Keratinocyte (primary cell): ENCODE measurements at places on chromosomes 11 and 22.

GRCh38 chr11:117180020-117180419 lies 1.5 kb downstream of the SIDT2 start:
- DNase-seq, result no peak

DNA sequence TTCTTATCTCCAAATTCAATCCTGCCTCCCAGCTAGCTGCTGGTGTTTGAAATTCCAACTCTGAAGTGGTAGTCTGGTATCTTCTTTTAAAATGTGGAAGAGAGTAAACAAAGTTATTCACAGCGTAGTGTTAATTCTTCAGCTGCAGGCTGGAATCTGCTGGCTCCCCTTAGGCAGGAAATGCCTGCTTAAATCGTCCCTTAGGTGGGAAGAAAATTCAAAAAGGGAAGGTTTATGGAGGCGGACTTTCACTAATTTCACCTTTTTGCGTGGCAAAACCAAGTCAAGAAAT lies 439.0 kb upstream of the CCDC90B start:
- no peak for DNase-seq

- DNase-seq, result no peak
Measured at GRCh38 chr11:123135863-123136446, 59.1 kb downstream of the CLMP start.

DNA sequence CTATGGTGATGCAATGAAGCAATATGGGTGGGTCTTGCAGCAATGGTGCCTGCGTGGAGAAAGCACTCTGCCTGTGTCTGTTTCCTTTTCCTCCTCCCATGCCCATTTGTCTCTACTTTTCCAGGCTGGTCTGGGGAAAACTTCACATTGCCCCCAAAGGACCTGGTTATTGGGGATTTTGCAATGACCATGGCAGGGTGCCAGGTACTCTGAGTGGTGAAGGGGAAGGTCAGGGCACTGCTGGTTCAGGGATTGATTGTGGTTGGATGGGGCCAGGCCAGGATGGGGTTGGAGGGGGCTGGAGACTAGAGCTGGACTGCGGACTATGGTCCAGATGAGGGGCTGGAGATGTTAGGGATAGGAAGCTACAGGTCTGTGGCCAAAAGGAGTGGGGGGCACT lies 92.1 kb downstream of the INSC start:
- DNase-seq, result no peak

DNA sequence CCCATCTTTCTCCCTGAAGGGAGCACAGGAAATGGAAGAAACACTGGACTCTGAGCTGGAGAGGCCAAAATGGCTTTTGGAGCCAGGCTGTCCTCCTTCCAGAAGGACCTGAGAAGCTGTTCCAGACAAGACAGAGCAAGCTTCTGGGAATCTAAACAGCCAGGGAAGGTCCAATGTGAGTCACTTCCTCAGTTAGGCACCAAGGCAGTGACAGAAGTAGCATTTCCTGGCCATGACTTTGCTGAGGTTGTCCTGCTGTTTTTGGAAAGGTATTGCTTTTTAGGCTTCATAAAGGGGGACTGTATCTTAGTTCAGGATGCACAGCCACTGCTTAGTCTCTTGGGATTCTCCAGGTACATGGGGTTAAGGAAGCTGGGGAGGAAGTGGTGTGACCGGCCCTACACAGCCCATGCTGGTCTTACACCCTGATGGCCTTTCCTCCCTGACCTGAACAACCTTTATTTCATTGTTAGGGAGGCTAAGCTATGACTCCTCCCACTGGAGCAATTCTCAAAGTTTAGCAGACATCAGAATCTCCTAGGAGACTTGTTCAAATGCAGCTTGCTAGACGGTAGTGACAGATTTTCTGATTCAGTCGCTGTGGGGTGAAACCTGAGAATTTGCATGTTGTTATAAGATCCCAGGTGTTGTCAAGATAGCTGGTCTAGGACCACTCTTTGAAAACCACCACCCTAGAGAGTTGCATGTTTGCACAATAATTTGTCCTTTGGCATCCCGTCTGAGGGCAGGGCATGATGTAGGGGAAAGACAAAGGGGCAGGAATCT lies 6.8 kb upstream of the INSC start:
- no peak for DNase-seq

DNA sequence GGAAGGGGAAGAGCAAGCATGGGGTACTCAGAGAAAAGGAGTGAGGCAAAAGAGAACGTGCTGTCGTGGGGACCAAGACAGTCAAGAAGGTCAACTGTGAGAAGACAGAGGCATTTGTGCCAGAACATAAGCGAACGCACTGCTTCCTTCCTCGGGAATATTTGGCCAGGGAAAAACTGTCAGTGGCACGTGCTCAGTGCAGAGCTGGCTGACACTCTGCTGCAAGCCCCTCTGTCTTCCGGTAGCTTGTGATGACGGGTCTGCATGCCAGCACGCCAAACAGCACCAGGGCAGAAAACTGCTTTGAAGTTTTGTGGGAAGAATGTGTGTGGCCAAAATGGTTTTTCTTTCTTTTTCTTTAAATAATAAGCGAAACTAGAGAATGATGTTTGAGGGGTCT lies 60.6 kb downstream of the SMCO4 start:
- DNase-seq, result no peak

DNA sequence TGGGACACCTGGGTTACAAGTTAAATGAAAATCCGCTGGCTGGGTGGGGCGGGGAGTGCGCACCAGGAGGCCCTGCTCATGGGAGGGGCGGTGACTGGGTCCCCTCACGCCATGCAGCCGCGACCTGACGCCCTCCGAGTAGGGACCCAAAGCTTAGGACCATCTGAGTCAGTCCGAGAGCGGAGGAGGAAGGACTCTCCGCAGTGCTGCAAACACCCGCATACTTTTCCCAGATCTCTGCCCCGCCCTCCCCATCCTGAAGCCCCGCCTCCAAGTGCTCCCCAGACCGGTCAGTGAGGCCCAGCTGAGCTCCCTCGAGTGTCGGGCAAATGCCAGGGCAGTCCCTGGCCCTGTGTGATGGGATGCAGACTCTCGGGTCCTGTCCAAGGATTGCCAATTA lies 6.6 kb upstream of the FLI1 start:
- no peak for DNase-seq

DNA sequence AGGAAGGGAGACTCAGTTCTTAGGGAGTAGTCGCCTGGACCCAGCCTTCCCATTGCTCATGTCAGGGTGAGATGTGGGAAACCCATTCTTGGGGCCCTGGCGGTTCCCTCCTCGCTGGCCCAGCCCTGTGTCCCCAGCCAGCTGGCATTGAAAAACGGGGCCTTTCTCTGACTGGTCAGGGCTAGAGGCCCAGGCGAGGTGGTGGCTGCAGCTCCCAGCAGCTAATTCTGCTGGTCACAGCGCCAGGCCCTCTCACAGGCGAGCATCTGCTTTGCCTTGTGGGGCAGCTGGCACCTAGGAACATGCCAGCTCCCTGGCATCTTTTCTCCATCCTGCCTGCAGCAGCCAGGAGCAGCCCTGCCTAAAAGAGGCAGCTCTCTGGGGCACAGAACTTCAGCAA lies 20.1 kb downstream of the TSPAN18 start:
- DNase-seq, result no peak
